ENCODE measurements at places on chromosomes 6 and 20. TPM values are rescaled to one million over a fixed set of nuclear protein-coding genes. Genes with fewer than 3 reads are reported as not detected.

The RIPPLY2 gene
- total RNA-seq: 0.40 TPM

The TCP11 gene
- not detected for total RNA-seq

- no peak for DNase-seq
Observed at GRCh38 chr20:10332656-10333415, 101.2 kb downstream of the MKKS start.

- DNase-seq: peak; percentile 69
Observed at GRCh38 chr6:33840048-33840926, 36.5 kb upstream of the MLN start.

DNA sequence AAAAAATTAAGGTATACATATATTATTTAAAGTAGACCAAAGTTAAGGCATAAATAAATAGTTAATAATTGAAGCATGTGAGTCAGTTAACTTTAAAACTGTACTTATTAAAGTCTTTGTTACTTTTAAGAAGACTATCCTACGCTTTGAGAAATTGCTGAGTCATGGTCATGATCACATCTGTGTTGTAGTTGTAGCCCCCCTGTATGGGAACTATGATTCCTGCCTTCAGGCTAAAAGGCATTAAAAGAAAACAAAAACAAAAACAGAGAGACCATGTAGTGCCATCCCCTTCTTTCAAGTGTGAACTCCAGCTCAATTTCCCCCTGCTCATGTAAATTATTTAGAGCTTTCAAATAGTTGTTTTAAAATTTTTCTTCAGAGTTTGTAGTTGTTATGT is 123.4 kb downstream of the FLRT3 start:
- DNase-seq: no peak

DNA sequence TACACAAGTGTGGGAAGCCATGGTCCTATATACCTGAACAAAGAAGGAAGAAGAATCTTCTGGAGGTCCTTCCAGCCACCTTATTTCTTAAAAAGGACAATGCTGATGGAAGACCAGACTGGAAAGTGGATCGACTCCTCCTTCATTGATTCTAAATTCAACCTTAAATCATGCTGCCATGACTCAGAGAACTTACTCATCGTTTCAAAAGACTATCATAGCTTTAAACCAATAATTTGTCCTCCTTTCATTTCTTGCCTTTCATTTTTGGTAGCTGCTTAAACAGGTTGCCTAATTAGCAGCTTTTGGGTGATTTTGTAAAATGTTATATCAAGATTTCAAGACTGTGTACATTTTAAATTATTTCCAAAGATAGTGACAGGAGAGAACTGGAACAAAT is 60.8 kb downstream of the RTN4IP1 start:
- DNase-seq: no peak

DNA sequence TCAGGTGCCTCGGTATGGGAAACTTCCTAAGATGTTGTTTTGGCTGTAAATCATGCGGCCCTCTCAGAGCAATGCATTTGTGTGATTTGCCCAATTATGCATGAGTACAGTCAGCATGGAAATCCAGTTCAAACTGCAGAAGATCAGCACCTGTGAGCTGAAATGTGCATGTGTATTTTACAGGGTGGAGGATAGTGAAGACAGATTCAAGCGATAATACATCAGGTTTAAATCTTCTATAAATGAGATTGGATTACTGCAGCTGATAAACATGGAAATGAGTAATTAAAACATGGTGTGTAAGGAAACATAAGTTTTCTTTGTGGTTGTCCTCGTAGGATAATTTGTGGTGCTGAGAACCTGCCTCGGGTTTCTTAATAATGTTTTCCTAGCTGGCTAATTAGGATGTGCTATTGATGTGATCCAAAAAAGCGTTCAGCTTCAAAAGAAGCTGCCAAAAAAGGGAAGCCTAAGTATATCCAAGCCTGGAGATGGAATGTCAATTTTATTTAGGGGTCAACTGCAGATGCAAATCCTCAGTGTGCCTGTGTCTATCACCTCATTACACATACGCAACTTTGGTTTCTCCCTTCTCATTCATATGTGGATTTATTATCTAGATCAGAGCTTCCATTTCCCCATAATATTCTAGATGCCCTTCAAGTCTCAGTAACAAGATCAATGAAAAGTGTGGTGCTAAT is 117.1 kb upstream of the CCDC28A start:
- DNase-seq: no peak

Data from lung microvascular endothelial cell (primary cell).